ENCODE measurements at places on chromosomes 1 and 21. TPM values are rescaled to one million over a fixed set of nuclear protein-coding genes. Genes with fewer than 3 reads are reported as not detected.

The SLC9C2 gene
- total RNA-seq = not detected

The DONSON gene
- total RNA-seq = 18.6 TPM

The MSH4 gene
- total RNA-seq = 0.68 TPM

The FAM3B gene
- not detected for total RNA-seq

The AURKAIP1 gene
- total RNA-seq = 116 TPM

The SYNC gene
- total RNA-seq = 23.0 TPM

The B3GALT2 gene
- total RNA-seq = 32.1 TPM

The PLA2G5 gene
- total RNA-seq = not detected

The ZNF678 gene
- total RNA-seq = 6.9 TPM

DNA sequence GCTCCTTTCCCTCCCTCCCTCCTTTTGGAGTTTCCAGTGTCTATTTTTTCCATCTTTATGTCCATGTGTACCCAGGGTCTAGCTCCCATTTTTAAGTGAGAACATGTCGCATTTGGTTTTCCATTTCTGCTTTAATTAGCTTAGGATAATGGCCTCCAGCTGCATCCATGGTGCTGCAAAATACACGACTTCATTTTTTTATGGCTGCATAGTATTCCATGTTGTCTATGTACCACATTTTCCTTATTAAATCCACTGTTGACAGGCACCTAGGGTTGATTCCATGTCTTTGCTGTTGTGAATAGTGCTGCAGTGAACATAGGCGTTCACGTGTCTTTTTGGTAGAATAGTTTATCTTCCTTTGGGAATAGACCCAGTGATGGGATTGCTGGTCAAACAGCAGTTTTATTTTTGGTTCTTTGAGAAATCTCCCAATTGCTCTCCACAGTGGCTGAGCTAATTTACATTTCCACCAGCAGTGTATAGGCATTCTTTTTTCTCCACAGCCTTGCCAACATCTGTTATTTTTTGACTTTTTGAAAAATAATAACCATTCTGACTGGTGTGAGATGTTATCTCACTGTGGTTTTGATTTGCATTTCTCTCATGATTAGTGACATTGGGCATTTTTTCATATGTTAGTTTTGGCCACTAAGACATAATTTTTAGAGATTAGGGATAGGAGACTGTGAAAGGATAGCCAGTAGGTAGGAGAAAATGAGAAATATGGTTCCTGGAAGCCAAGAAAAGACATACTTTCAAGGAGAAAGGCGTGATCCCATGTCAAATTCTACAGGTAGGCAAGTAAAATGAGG is 50.4 kb downstream of the ADAMTS1 start:
- H3K4me1 ChIP-seq = peaks cover 20% of the 10 kb centered on the region
- H3K36me3 ChIP-seq = no peaks in the 10 kb centered on the region
- no peak overlapping the region for H3K27ac ChIP-seq
- H3K4me3 ChIP-seq = no peak overlapping the region
- peaks cover 3% of the 10 kb centered on the region for H3K27me3 ChIP-seq

- H3K4me1 ChIP-seq = no peaks in the 10 kb centered on the region
- H3K36me3 ChIP-seq = no peaks in the 10 kb centered on the region
- peaks cover 32% of the 10 kb centered on the region for H3K27me3 ChIP-seq
- no peak overlapping the region for H3K4me3 ChIP-seq
Observed at GRCh38 chr1:196896355-196896754, 8.5 kb downstream of the CFHR4 start.

GRCh38 chr21:34282223-34282622 is 81.6 kb upstream of the KCNE2 start:
- no peak overlapping the region for H3K27ac ChIP-seq
- DNase-seq = no peak
- H3K27me3 ChIP-seq = no peaks in the 10 kb centered on the region
- no peak overlapping the region for H3K4me3 ChIP-seq
- peaks cover 2% of the 10 kb centered on the region for H3K36me3 ChIP-seq

DNA sequence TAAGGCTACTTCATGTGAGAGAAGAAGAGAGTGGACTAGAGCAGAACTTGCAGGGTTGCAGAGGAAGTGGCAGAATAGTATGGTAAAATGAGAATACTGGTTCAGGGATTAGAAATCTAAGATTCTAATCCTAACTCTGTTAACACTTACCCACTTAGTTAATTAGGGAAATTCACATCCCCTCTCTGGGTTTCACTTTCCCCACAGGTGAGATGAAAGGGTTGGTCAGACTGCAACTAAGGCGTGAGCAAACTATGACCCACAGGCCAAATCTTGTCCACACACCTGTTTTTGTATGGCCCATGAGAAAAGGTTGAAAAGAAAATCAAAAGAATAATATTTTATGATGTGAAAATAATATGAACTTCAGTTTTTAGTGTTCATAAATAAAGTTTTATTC is 117.5 kb downstream of the MACF1 start:
- H3K36me3 ChIP-seq = peaks cover 54% of the 10 kb centered on the region
- H3K27me3 ChIP-seq = no peaks in the 10 kb centered on the region
- no peak overlapping the region for H3K4me3 ChIP-seq
- DNase-seq = no peak

DNA sequence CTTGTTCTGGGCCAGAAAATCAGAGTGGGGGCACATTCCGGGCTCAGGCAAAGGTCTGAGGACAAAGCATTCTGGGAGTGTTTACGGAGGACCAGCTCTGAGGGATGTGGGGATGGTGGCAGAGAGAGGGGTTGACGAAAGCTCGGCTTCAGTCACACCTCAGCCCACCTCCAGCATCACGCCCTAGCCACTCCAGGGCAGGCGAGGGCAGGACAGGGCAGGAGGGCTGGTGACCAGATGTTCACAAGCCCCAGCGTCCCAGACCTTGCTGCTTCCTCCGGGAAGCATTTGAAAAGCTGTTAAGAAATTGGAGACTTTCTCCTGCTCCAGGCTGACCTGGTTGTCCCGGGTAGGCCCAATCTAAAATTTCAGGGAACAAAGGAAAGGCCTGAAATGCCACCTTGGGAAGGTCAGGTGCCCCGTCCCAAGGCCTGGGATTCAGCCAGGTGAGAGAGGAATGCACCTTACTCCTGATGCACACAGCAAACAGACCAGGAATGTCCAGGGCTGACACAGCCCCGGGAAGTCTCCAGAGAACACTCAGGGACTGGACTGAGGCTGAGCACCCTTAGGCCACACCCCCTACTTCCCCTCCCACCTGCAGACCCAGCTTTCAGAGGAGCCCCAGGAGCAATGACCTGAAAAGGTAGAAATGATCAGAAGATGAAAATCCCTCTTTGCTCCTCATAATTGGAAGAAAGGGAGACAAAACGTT is 71.9 kb upstream of the KLHDC7A start:
- H3K4me1 ChIP-seq = no peaks in the 10 kb centered on the region
- no peak overlapping the region for H3K4me3 ChIP-seq
- H3K36me3 ChIP-seq = no peaks in the 10 kb centered on the region
- H3K27ac ChIP-seq = no peak overlapping the region
- H3K27me3 ChIP-seq = no peaks in the 10 kb centered on the region
- no peak for DNase-seq

- no peaks in the 10 kb centered on the region for H3K4me1 ChIP-seq
- H3K36me3 ChIP-seq = no peaks in the 10 kb centered on the region
- no peak within 1 kb of the TSS for H3K4me3 ChIP-seq
- H3K27ac ChIP-seq = no peak within 1 kb of the TSS
Observed at GRCh38 chr21:14545906-14546480, at the start of gene SAMSN1. SAMSN1 (minus strand) TSS chr21:14546315; CDS start chr21:14546261, 54 bp downstream.

DNA sequence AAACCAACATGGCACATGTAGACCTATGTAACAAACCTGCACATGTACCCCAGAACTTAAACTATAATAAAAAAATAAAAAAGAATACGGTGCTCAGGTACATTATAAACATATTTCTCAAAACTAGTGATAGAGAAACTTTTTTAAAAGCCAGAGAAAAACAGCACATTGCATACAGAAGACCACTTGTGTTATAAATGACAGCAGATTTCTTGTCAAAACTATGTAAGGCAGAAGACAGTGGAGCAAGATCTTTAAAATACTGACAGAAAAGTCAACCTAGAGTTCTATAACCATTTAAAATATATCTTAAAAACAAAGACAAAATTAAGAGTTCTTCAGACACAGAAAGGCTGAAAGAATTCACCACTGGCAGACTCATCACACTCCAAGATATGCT is 144.7 kb downstream of the NEGR1 start:
- no peaks in the 10 kb centered on the region for H3K27me3 ChIP-seq
- no peak overlapping the region for H3K4me3 ChIP-seq
- DNase-seq = no peak
- H3K4me1 ChIP-seq = no peaks in the 10 kb centered on the region
- no peak overlapping the region for H3K27ac ChIP-seq

DNA sequence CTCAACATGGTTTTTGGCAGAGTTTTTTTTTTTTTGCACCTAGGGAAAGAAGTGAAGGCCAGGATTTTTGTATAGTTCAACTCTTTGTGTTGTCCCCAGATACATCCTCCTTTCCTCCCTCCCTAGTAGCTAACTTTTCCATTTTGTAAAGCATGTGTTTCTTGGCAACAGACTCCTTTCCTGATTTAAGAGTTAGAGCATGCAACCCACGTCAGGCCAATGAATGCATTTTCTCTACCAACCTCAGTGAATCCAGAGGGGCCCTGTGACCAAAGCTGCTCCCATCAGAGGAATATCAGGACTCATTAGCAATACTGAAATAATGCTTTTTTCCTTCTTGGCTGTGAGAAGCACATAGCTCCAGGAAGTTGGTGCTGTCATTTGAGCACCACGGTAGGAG is 287.2 kb downstream of the LMO4 start:
- H3K4me3 ChIP-seq = no peak overlapping the region
- no peak overlapping the region for H3K27ac ChIP-seq
- H3K27me3 ChIP-seq = no peaks in the 10 kb centered on the region
- no peaks in the 10 kb centered on the region for H3K36me3 ChIP-seq

DNA sequence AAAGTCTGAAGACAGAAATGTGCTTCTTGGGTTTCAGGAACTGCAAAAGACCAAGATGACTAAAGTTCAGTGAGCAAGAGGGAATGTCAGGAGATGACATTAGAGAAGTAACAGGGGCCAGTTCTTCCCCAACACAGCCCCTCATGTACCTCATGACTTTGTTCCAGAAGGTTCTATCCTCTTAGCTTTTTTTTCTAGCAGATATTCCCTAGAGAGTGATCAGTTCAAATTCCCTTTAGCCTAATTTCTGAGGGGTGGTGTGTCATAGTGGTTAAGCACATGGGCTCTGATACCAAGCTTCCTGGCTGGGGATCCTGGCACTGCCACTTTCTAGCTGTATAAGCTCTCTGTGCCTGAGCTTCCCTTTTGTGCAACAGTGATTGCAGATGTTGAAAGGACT is 108.0 kb downstream of the LBR start:
- H3K27me3 ChIP-seq = peaks cover 8% of the 10 kb centered on the region
- no peak overlapping the region for H3K4me3 ChIP-seq
- no peaks in the 10 kb centered on the region for H3K4me1 ChIP-seq
- DNase-seq = no peak
- H3K27ac ChIP-seq = no peak overlapping the region

DNA sequence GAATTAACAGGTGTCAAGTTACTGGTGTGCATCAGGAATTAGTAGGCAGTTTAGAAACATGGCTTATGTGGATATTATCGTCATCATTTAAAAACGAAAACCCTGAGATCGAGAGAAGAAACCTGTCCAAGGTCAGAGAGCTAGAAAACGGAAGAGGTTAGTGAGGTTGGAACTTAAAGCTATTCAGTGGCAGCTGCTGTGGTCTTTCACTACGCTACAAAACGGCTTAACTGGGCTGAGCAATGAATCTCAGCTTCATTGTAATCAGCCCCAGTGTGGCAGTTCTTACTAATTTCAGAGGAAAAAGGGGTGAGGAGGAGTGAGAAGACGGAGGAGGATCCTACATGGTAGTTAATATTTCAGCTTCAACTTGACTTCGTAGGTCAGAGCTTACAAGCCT is 77.9 kb downstream of the DAB1 start:
- no peak overlapping the region for H3K27ac ChIP-seq
- H3K36me3 ChIP-seq = no peaks in the 10 kb centered on the region
- DNase-seq = no peak

DNA sequence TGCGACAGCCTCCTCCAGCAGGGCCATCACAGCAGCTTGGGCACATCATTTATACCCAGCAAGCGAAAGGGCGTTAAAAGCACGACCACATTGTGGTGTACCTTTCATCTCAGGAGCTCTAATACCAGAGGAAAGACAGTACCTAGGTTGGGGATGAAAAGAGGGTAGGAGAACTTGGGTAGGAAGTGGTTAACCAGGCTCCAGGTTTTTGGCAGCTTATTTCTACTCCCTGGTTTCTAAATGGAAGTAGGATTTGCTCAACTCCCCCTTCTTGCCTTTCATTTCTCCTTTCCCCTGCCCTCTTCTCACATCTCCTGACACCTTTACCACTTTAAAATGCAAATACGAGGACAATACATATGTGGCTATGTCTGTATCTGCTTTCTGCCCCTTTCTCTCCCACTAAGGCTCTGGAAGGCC is 30.2 kb downstream of the FAM177B start:
- peaks cover 7% of the 10 kb centered on the region for H3K27me3 ChIP-seq
- H3K36me3 ChIP-seq = no peaks in the 10 kb centered on the region
- peaks cover 6% of the 10 kb centered on the region for H3K4me1 ChIP-seq
- no peak for DNase-seq
- no peak overlapping the region for H3K4me3 ChIP-seq

GRCh38 chr1:170590921-170591705 is 59.1 kb downstream of the GORAB start:
- H3K36me3 ChIP-seq = no peaks in the 10 kb centered on the region
- no peaks in the 10 kb centered on the region for H3K27me3 ChIP-seq
- no peak overlapping the region for H3K4me3 ChIP-seq
- H3K4me1 ChIP-seq = peaks cover 25% of the 10 kb centered on the region
- DNase-seq = no peak

- no peak overlapping the region for H3K4me3 ChIP-seq
- no peaks in the 10 kb centered on the region for H3K27me3 ChIP-seq
- H3K4me1 ChIP-seq = peaks cover 33% of the 10 kb centered on the region
- no peak overlapping the region for H3K27ac ChIP-seq
- DNase-seq = no peak
- H3K36me3 ChIP-seq = peaks cover 3% of the 10 kb centered on the region
Observed at GRCh38 chr1:42324398-42325013, 10.5 kb downstream of the FOXJ3 start.

GRCh38 chr1:109065137-109065536 is 10.7 kb downstream of the TAF13 start:
- no peak overlapping the region for H3K4me3 ChIP-seq
- no peaks in the 10 kb centered on the region for H3K27me3 ChIP-seq
- DNase-seq = no peak
- peaks cover 21% of the 10 kb centered on the region for H3K36me3 ChIP-seq
- H3K27ac ChIP-seq = no peak overlapping the region
